ENCODE measurements at places on chromosomes 1 and 21. TPM values are rescaled to one million over a fixed set of nuclear protein-coding genes. Genes with fewer than 3 reads are reported as not detected.

Gene NUP210L
- total RNA-seq, result not detected

Gene C1orf56
- total RNA-seq, result 3.2 TPM

DNA sequence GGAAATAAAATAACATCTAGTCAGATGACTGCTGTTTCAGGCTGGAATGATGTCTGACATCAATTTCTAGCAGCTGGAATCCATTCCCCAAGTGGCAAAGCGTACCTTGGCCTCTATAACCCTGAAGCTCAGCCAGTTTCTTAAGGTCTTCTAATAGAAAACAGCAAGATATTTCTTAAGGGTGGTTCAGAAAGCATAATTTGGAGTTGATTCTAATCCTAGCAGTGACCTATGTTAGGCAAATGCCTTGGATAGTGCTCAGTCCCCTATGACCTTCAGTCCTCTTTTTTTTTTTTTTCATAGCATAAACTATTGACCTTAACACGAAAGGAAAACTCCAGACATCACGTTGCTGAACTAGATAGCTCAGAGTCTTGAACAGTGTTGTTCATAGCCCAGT, 56.5 kb downstream of the LAMC2 start:
- no peak for DNase-seq

Gene TIE1
- not detected for total RNA-seq

DNA sequence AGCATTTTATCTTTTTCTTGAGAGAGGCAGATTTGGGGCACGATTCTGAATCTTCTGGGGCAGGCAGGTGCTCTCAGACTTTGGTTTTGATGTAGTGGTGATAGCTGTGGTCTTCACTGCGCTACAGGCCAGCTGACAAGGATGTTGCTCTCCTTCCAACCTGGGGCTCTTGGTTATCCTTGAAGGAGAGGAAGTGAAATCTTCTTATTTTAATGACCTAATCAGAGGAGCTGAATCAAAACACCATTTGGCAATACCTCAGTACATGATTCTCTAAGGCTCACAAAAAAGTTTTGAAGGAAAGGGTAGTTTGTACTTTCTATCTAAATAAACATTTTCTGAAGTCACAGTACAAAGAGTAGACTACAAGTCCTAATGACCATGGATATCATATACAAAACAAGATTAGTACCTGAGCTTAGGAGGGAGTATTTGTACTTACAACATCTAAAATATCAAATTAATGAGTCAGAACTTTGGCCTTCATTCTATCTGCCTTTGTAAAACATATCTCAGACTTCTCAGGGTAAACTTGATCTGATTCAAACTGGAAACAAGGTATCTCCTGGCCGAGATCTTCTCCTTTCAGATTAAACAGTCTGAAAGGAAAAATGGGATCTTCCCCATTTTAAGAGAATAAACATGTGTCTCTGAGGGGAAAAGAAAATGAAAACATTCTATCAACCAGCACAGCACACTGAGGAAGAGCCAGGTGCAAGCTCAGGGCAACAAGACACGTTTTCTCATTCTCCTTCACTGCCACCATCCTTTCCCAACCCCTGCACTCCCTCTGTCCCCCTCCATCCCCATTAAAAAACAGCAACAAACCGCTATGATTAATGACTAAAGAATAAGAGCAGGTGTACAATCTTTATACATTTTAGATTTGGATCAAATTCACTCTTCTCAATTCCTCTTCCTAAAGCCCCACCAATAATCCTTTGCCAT, 69.2 kb downstream of the SH3GLB1 start:
- no peak for DNase-seq

GRCh38 chr1:77394166-77394565, 112.3 kb downstream of the AK5 start:
- DNase-seq, result no peak

DNA sequence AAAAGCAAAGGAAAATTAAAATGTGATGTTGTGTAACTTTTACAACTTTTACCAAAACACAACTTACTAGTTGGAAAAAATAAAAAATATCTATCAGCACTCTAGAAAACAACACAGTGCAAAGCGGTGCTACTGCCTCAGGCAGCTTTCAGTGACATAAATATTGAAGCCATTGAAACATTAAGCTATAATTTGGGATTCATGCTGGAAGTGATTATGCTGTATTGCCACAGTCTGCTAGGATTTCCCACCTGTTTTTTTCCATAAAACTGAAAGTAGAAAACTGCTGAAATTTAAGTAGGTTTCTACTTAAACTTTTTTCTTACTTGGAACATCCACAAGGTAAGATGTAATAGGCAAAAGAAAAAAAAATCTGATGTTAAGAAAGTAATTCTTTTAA, 674.4 kb downstream of the KCNT2 start:
- DNase-seq, result no peak

- no peak for DNase-seq
Observed at GRCh38 chr1:240399381-240399780, 212.6 kb downstream of the GREM2 start.

GRCh38 chr1:62528015-62528414, 69.3 kb upstream of the ANGPTL3 start:
- peak; percentile 13 for DNase-seq

DNA sequence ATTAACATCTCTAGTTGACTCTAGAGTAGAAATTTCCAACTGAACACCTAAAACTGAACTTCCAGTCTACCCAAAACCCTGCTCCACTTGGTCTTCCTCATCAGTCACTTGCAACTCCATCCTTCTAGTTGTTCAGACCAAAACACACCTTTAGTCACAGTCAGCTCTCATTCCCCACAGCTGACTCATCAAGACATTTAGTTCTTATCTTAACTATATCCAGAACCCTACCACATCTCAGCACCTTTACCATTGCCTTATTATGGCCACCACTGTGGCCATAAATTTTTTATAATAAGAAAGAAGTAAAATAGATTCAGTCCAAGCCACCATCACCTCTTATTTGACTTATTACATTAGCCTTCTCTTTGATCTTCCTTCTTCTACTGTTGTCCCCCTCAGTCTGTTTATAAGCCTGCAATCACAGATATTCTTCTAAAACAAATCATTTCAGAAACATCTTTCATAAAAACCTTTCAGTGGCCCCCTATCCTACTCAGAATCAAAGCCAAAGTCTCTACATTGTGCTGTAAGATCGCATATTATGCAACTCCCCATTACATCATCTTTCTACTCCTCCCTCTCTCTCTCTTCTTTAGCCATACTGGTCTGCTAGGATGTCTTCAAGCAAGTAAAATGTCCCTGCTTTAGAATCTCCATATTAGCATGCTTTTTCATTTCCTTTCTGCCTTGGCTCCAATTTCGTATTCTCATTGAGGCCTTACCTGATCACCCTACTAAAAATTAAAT, 275.9 kb downstream of the LRRC40 start:
- no peak for DNase-seq

DNA sequence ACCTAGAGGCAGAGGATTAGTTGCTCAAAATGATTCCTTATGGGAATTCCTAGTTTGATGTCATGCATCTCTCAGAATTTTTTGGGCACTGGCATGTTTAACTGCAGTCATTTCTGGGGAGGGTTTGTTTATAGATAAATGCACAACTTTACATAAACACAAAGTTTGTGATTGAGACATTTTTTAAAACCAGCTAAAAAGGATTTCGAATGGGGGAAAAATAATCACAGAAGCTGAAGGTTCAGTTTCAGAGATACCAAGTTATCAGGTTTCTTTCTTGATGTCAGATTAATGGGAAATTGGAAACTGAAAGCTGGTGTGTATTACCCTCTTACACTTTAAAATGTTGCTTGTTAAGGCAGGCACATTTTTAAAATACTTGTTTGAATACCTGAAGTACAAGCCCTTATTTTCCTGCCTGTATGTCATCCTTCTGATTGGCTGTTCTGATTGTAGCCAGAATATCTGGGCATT, 72.1 kb downstream of the DISP1 start:
- DNase-seq, result no peak

- no peak for DNase-seq
Observed at GRCh38 chr1:209880031-209880430, 52.3 kb downstream of the UTP25 start.
